Stimulated activated CD4-positive, alpha-beta T cell treated with anti-CD3 and anti-CD28 coated beads, Interleukin-1b, Interleukin-23, amount 100 ng/mL, for 4 hours (primary cell): ENCODE measurements at places on chromosomes 5 and 9.

- no peak for DNase-seq
Measured at GRCh38 chr9:137128158-137128861, 10.6 kb upstream of the GRIN1 start.

DNA sequence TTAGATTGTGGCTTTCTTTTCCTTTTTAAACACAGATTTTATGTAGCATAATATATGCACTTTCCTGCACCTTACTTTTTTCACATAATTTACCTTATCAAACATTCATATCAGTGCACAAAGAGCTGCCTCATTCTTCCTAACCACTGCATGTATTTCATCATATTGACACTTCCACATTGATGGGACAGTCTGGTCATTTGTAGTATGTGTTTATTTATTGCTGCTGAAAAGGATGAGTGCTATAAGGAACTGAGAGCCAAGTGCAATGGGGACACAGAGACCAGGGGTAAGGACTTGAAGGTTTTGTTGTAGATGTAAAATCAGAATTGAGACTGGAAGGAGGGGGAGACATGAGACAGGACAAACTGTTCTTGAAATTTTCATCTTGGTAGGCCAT is 193.8 kb downstream of the SMARCA2 start:
- no peak for DNase-seq

DNA sequence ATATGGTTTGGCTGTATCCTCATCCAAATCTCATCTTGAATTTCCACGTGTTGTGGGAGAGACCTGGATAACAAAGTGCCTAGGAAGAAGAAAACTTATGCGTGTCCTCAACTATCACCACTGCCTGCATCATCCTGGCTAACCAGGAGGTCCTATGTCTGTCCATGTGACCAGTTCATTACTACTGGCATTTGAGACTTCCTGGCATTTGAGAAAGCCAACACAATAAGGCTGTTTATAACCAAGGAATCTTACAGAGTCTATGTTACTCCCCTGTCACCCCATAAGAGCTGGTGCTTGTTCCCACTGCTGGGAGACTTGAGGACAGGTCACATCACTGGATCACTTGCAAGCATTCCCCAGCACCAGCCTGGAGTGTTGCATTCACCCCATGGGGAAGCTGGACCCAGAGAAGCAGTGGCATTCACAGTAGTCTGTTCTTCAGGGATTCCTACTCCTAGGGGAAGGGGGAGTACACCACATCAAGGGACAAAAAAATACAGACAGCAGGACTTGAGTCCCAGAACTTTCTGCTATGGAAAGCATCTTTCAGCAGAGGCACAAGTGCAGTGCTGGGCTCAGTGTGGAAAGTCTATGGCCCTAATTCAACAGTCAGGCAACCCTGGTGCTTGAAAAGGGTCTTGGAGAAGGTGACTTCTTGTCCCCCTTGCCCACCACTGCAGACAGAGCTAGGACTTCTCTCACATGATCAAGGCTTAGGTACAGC is 717.1 kb downstream of the SEMA5A start:
- no peak for DNase-seq

GRCh38 chr9:127965953-127966352 is 14.8 kb downstream of the EEIG1 start:
- DNase-seq, result no peak

DNA sequence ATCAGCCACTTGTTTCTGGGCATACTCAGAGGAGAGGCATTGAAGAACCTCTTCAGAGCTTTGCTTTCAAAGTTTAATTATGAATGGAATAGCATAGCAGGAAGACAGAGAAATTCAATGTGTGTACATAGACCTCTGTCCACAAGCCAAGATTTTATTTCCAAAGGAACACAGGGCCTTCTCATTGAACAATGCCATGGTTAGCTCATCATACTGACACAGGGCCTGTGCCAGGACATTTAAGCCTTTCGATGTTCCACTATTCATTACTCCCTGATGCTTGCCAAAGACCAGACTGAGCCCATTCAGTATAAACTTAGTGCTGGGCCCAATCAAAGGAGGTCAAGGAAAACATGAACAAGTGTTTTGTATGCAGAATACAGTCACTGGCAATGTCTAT is 280.8 kb downstream of the FBXL17 start:
- DNase-seq, result no peak

GRCh38 chr5:149289301-149289700 is 17.6 kb downstream of the AFAP1L1 start:
- DNase-seq, result no peak

DNA sequence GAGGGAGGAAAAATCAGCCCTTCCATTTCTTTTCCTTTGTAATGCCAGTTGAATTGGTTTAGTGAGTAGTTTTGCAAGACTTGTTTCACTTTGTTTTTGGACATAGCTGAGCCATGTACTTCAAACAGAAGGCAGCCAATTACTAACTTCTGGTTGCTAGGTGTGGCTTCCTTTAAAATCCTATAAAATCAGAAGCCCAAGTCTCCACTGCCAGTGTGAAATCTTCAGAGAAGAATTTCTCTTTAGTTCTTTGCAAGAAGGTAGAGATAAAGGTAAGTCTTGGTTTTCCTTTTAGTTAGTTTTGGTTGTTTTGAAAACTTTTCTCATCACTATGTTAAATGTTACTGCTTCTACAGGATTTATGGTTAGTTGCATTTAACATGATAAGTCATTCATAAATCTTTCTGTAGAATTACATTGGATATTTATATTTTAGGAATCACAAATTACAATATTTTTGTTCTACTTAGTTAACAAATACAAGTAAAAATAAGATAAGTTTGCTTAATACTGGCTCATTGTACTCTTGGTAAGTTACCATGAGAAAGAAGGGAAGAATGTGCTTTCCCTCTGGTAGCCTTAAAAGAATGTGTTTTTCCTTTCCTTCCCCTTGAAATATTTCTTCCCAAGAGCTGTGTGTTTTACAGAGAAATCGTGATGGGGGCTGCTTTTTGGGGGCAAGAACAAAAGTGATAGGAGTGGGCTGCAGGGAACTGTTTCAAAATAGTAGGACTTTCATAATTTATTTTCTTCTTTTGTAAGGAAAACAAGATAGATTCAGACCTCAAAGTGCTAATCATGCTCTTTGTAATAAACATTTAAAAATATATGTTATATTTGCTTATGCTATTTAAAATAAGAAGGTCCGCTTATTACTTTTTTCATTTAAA is at the start of gene ANXA1:
TSS of gene ANXA1 (plus strand) at position 213 of the 890 bp plus-strand sequence. CDS start 6,671 bp downstream, outside the sequence.
- no peak for DNase-seq

DNA sequence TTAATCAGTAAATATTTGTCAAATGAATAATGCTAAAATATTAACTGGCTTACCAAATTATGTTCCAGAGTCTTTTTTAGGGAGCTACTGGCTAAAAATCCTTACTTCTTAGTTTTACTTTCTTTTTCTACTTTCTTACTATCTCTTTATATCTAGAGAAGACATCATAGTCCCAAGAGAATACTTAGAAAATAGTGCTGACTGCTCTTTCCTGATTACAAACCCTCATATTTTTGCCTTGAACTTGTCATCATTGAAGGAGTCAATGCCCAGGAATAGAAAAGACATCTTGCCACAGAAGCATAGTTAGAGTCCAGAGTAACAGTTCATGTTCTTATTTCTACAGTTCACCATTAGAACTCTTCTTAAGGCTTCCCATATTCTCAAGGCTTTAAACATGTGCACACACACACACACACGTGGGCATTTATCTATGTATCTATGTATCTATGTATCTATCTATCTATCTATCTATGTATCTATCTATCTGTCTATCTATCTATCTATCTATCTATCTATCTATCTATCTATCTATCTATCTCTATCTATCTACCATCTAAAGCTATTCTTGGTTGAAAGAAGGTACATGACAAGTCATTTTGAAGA is 654.3 kb downstream of the ANXA1 start:
- DNase-seq, result no peak
